ENCODE measurements at places on chromosomes 5 and 9.

- DNase-seq: no peak
Observed at GRCh38 chr5:142605611-142606010, 80.3 kb downstream of the FGF1 start.

DNA sequence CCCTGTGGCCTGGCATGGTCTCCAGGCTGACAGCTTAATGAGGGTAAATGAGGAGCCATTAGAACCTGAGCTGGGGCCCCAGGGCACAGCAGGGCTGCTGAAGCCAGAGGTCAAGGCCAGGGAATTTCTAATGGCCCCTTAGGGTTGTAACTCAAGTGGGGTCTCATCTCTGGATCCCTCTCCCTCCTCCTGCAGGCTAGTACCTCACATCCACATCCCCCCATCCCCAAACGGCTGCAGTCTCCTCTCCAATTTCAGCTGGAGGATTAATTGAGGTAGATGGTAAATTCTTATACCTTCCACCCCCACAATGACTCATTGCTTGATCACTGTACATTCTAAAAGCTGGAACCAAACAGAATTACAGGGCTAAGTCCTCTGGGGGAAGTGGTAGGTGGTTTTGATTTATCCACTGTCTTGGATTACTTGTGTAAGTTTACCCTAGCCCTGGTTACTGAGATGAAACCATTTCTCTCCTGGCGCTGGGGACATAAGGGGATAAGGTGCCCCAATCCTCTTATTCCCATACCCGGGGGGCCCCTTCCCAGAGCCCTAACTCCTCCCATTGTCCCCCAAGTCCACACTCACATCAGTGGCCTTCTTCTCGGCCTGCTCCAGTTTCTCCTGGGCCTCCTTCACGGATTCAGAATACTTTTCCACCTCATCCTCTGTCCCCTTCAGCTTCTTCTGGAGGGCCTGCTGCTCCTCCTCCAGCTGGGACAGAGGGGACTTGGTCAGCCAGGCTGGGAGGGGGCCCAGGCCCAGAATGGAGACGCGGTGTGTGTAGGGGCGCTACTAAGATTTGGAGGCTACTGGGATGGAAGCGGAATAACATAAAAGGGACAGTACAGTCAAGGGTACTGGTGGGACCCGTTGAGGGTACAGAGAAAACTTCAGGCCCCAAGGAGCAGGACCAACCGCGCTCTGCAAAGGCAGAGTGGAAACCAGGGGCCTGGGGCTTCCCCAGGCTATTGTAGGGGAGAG lies 875 bp downstream of the TPM2 start:
- DNase-seq: peak; percentile 59

DNA sequence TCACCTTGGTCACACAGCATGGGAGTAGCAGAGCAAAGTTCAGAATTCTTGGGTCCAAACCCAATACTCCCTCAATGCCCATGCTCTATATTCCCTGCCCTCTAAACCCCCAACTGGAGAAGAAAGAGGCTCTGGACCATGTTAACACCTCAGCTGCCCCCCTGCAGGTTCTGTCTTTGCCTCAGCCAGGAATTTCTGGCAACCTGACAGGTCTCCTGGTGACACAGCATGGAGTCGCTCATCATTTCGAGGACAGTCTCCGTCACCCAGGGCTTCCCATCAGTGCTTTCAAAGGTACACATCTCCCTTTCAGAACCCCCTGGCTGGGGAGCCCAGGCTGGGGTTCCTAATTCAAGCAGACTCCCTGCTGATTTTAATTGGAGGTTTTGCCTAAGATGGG lies 189.5 kb downstream of the BRINP1 start:
- no peak for DNase-seq

GRCh38 chr9:89138463-89139390 lies 39.9 kb downstream of the SHC3 start:
- no peak for DNase-seq

DNA sequence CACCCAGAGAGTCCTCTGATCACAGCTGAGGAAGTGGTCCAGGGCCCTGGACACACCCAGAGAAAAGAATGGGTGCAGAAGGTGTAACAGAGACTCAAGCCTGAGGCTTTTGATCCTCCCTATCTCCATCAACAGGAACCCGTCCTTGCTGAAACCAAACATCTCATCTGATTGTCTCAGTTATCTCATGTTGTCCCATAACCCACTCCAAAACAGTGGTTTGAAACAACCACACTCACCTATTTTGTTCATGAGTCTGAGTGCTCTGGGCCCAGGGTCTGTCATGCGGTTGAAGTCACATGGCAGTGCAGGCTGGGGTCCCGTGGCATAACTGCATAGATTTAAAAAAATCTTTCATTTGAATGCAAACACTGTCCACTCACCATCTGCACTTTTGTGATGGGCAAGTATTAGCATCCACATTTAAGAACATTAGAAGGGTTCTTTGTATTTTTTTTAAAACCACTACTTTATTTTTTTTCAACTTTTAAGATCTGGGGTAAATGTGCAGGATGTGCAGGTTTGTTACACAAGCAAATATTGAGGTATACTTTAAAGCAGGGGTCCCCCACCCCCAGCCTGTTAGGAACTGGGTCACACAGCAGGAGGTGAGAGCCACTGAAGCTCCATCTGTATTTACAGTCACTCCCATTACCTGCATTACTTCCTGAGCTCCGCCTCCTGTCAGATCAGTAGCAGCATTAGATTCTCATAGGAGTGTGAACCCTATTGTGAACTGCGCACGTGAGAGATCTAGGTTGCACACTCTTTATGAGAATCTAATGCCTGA lies 255.8 kb downstream of the ROR2 start:
- no peak for DNase-seq

DNA sequence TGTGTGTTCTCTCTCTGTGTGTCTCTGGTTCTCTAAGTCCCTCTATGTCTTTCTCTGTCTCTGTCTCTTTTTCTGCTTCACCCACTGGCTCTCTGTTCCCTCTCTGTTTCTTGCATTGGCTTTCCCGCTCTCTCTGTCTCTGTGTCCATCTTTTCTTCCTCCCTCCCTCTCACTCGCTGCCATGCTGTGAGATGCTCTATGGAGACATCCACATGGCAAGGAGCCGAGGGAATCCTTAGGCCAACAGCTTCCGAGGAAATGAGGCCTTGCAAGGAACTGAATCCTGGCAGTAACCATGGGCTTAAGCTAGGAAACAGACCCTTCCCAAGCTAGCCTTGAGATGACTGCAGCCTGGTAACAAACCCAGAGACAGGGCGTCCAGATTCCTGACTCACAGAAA lies 117.3 kb downstream of the BRINP1 start:
- DNase-seq: no peak

DNA sequence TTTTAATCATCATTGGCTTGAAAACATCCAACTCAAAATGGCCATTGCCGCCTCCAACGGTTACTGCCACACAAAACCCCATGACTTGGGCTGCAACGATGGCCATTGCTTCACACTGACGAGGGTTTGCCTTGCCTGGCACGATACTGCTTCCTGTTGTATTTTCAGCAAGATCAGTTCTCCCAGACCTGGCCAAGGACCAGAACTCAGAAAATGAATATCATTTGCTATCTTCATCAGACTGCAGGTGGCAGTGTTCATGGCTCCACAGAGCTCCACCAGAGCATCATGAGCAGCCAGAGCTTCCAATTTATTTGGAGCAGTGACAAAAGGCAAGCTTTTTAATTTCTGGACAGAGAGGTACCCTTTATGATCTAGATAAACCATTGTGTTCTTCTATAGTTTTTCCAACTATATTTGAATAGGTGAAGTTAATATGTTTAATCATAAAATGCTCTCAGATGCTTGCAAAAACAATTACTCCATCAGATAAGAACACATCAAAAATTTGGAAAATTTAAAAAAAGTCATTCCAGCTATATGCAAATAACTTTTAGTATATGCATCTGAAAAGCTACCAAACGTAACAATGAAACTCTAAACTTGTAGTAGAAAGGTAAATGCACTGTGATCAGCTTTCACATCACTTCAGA lies 10.4 kb downstream of the AMACR start:
- peak; percentile 67 for DNase-seq

GRCh38 chr5:143114481-143114880 lies 289.0 kb downstream of the NR3C1 start:
- peak; percentile 26 for DNase-seq

GRCh38 chr5:172906436-172906835 lies 52.8 kb upstream of the RPL26L1 start:
- DNase-seq: no peak

GRCh38 chr9:8723195-8723594 lies 923.6 kb upstream of the DMAC1 start:
- peak; percentile 7 for DNase-seq

- peak; percentile 40 for DNase-seq
Observed at GRCh38 chr5:39376293-39376714, 12.0 kb upstream of the C9 start.

- DNase-seq: no peak
Observed at GRCh38 chr9:131226226-131226625, 50.1 kb downstream of the FAM78A start.

DNA sequence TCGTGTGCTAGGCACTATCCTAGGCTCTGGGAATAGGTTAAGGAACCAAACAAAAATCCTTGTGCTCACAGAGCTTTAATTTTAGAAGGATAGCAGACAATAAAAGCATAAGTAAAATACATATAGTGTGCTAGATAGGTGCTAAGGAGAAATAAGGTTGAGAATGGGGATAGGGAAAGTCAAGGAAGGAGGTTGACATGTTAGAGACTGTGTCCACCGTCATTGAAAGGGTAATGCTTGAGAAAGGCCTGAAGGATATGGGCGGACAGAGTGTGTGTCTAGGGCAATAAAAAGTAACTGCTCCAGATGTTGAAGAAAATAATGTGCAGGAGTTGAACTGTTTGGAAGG lies 482 bp upstream of the TDRD7 start:
- no peak for DNase-seq

GRCh38 chr5:39547553-39548154 lies 122.9 kb upstream of the DAB2 start:
- DNase-seq: peak; percentile 36

DNA sequence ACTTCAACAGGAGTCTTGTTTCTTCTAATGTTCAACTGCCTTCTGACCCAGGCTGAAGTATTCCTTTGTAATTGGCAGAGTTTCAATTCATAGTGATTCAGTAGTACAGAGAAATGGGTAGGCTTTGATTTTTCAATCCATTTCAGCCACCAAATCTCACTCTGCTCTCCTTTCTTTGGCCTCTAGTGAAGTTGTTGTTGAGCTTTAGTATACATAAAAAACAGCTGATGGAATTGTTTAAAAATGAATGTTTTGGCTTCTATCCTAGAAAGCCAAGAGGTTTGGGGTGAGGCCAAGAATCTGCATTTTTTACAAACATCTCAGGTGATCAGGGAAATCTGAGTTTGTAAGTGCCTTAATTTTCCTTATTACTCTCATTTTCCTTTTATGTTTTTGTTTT lies 182.9 kb upstream of the MAP1B start:
- no peak for DNase-seq

- DNase-seq: no peak
Observed at GRCh38 chr9:85248514-85249312, 493.0 kb downstream of the AGTPBP1 start.

DNA sequence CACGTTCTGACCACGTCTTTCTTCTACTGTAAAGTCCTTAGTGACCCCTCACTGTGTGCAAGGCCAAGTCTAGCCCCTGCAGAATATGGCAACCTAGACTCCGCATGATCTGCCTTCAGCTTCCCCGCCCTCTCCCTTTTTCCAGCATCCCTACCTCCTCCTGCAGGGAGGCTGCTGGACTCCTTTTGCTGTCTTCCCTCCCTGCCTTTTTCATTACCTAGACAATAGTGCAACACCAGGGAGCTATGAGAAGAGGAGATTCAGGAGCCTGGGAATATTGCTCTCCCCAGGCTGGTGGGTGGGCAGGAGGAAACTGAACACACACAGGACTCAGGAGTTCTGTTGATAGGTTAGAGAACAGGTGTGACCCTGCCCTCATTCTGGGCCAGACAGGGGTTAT lies 33.1 kb upstream of the LARP1 start:
- no peak for DNase-seq

DNA sequence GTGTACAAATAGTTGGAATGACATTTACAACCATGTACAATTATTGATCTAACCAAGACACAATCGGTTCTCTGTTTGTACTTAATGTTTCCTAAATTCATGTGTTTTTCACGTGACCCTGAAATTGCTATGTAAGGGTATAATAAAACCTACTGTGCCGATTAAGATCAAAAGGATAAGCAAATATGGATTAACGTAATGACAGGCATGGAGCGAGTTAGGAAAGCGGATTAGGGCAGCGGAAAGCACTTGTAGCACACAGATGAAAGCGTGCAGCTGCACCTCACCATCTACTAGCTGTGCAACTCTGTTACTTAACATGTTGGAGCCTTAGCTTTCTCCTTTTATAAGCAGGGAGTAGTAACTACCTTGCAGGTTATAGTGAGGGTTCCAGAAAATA lies 38.3 kb upstream of the ZFYVE16 start:
- no peak for DNase-seq

Measured in SJCRH30 (cell line).